Kidney epithelial cell (primary cell): ENCODE measurements at places on chromosomes 4 and X. TPM values are rescaled to one million over a fixed set of nuclear protein-coding genes. Genes with fewer than 3 reads are reported as not detected.

DNA sequence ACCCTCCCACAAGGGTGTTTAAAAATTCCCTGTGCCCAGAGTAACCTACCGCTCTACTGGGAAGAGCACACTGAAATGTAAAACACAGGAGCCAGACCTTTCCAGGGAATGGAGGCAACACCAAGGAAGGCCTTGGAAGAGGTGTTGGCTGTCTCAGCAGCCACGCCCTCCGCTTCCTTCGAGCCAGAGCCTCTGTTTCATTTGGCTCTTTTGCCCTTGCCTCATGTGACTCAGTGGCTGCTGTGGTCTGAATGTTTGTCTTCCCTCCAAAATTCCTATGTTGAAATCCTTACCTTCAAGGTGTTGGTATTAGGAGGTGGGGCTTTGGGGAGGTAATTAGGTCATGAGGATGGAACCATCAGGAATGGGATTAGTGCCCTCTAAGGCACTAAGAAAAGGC lies 11.3 kb downstream of the SCD5 start:
- DNase-seq = no peak

GRCh38 chr4:172149329-172149728 lies 336.1 kb downstream of the GALNTL6 start:
- no peak for DNase-seq

- DNase-seq = no peak
Measured at GRCh38 chr4:174244441-174244840, 39.0 kb downstream of the FBXO8 start.

GRCh38 chr4:73606465-73606974 lies 13.7 kb downstream of the RASSF6 start:
- no peak for DNase-seq

Gene EPGN
- 5.2 and 7.5 TPM in 2 replicates for total RNA-seq

Gene SYTL4
- total RNA-seq = 3.2 and 3.3 TPM in 2 replicates
